GM10248 (cell line): ENCODE measurements at places on chromosomes 1 and 21.

DNA sequence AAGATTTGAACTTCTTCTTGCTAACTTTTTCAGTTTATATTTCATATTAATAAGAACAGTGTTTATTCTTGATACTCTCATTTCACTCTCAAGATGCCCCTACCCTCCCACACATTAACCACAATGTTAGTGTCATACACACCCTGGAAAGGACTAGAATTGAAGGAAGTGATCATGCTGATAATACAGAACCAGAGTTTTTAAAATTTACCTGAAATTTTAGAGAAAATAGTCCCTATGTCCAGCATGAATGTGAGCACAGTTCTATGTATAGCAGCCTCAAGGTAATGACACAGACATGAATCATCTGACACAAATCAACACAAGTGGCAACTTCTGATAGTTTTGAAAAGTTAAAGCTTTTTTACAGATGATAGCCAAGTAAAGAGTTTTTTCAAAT is 26.0 kb downstream of the RGS1 start:
- no peak for DNase-seq

DNA sequence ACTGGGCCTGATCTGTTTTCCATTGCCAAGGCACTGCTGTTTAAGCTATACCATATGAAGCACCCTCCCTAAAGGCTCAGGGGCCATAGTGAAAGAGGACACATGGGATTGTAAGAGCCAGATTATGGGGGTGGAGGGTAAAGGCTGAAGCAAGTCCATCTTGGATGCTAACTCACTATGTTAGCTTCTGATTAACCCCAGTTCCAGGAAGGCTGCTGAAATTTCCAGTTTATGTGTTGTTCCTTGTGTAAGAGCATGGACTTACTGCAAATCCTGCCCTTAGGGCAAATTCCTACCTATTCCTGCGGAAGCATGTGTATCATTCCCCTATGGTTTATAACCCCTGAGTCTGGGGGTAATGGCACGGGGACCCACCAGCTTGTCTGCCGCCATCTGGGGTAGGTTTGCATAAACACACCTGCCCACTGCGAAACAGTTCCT is 91.8 kb upstream of the SERBP1 start:
- no peak for DNase-seq

GRCh38 chr1:229197265-229197585 is 73.7 kb upstream of the RAB4A start:
- DNase-seq: no peak

- DNase-seq: no peak
Measured at GRCh38 chr21:41703857-41704501, 62.9 kb downstream of the RIPK4 start.

DNA sequence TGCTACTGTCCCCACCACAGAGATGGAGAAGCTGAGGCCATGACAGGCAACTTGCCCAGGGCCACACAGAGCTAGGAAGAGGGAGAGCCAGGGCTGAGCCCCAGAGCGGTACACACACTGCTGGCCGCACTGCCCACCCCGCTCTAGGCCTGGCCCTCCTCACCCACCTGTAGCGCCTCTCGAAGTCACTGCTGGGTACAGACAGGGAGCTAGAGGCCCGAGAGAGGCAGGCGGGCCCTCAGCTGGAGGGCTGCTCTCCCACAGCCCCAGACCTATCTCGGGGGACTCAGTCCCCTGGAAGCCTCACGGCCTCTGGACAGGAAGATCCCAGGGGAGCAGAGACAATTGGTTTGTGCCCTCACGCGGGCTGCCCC is 17.3 kb upstream of the PLEKHG5 start:
- DNase-seq: no peak

DNA sequence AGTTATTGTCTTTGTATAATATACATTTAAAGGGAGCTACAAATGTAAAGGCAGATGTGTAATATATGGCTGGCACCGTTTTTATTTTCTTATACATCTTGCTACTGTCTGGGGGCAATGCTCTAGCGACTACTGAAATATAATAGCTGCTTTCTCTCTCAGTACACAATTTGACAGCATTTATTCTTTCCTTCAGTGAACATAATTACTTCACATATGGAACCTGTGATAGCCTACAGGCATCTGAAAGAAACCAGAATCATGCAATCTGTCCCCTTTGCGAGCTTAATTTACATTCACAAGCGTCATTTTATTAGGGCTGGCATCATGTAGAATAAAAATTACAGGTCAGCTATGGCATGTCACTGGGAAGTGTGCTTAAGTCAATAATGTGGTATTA is 557.5 kb upstream of the PTBP2 start:
- DNase-seq: no peak

- DNase-seq: no peak
Measured at GRCh38 chr1:90190523-90190922, 195.6 kb downstream of the ZNF326 start.

DNA sequence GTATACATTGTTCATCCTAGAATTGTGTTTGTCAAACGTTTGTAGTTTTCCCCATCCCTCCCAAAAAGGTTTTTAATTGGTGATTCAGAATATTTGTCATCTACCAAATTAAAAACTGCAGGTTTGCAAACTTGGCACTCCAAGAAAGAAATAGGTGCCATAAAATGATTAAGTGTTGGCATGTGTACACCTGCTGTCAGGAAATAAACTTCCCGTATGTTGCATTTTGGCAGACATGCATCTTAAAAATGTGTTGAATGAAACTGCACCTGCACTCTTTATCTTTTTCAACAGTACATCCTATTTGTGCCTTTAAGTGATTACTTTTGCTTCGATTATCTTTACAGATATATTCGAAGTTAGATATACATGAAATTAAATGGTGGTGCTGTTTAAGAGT is 7.3 kb downstream of the B3GALT2 start:
- no peak for DNase-seq

DNA sequence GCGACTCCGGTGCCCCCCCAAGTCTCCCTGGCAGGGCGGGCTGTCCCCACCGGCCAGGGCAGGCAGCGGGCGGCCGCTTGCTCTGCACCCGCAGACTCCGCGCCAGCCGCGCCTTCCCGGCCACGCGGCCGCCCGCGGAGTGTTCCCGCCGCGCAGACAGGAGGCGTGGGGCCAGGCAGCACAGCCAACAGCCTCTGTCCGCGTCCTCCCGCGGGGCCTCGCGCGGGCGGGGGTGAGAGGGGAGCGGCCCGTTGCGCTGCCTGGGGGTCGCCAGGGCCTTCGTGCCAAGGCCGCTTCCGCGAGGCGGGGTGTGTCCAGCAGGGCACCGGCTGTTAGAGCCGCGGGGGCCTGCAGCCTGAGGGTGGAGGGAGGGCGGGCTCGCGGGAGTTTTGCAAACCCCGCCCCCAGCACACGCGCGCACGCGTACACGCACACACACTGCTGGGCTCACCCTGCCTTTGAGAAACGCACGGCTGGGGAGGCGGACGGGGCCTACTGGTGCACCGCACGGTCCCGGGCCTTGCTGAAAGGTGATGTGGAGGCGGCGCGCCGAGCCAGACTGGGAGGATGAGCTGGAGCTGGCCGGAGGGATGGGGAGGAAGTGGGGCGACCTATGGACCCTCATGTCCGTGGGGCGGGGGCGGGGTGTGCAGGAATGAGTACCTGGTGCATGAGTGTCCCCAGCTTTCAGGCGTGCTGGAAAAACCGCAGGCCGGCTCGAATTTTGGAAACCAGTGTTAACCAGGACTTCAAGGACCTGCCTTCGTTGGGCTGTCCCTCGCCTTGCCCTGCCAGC is 41.5 kb downstream of the KIAA1614 start:
- peak; percentile 83 for DNase-seq

DNA sequence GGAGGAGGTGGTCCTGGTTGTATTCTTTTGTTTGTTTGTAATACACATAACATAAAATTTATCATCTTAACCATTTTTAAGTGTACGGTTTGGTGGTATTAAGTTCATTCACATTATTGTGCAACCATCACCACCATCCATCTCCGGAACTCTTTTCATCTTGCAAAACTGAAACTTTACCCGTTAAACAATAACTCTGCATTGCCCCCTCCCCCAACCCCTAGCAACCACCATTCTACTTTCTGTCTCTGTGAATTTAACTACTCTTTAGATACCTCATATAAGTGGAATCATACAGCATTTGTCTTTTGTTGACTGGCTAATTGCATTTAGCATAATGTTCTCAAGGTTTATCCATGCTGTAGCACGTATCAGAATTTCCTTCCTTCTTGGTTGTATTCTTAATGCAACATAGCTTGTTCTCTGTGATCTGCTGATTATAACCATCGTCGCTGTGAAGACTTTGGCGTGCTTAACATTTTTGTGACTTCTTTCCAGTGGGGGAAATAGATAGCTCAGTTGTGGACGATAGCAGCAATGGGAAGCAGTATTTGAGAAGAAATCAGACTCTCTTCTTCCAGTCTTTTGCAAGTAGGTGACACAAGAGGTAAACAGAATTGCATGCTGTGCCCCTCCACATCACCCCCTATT is 117.5 kb upstream of the HOOK1 start:
- no peak for DNase-seq

- DNase-seq: no peak
Measured at GRCh38 chr1:55520861-55521260, 305.7 kb upstream of the USP24 start.

GRCh38 chr1:94670273-94670672 is 128.7 kb upstream of the F3 start:
- no peak for DNase-seq

- DNase-seq: no peak
Measured at GRCh38 chr21:15222707-15223106, 157.9 kb upstream of the NRIP1 start.

GRCh38 chr1:157992031-157992832 is 1.2 kb upstream of the KIRREL1 start:
- DNase-seq: peak; percentile 70

GRCh38 chr1:210653771-210654170 is 325.1 kb downstream of the HHAT start:
- no peak for DNase-seq

DNA sequence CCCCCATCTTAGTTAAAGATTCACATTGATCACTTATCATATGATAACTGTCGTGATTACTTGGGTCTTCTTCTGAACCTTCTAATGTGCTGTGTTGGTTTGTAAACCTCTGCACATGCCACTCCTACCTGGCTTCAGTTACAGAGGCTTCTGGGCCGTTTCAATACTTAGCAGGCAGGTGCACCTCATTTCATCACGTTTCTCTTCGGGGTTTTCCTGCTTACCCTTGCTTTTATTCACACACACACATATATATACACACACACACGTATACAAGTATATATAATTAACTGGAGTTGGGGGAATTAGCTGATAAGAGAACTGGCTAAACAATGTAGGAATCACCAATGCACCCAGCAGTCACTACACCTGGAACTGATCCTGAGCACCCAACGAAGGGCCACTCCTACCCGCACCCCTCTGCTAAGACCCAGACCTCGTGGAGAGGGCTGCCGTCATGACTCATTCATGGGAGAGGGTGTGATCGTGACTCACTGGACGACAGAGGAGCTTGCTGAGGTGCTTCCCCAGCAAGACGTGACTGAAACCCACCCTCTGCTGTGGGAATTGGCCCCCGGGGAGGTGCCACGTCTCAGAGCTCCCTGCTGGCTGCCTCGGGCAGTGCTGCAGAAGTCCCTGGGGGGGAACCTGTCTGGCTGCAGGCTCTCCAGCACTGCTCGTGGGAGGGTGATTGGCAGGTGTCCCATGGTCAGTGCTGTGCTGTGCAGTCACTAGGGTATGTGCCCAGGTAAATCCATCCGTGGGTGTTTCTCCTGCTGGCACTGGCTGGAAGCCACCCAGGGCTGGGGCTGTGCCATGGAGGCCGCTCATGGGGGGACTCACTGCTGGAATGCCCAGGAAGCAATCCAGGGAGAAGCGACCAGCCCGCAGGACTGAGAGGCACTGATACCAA is 166.6 kb downstream of the DYRK1A start:
- DNase-seq: peak; percentile 42

DNA sequence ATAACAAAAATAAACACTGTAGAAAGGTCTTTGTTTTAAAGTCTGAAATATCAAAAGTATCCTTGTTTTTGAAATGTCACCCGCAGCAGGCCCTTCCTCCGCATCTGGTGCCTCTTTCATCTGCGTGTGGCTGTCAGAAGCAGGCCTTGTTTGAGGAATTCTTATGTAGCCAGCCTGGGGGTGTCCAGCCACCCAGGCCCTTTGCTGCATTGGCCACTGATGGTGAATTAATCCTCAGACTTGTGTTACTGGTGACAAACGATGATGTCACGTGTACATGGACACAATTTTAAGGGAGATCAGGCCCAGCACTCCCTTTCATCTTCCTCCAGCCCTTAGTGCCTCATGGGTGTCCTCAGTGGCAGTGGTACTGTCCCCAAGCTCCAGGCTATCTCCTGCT is 208.0 kb upstream of the GALNT2 start:
- no peak for DNase-seq

GRCh38 chr1:181021811-181022434 is 747 bp downstream of the STX6 start:
- peak; percentile 76 for DNase-seq

- DNase-seq: no peak
Measured at GRCh38 chr1:152543820-152544219, 22.8 kb downstream of the LCE3E start.

- DNase-seq: no peak
Measured at GRCh38 chr1:32983020-32983419, 18.4 kb upstream of the RNF19B start.

DNA sequence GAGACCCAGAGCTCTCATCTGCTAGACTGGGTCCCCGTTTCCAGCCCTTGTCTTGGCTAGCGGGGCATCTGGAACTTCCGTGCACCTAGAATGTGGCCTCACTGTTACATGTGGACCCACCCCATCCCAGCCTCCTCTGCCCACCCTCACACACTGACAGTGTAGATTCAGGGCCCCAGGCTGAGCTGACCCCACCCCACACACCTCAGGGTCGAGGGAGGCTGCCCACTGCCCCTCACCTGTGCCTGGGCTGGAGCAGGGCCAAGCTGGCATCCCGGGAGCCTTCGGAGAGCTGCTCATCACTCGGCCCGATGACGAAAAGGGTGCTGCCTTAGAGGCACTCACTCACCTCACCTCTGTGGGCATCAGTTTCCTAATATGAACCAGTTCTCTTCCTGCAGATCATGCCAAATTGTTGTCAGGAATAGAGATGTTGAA is 11.1 kb downstream of the ACOT11 start:
- DNase-seq: no peak

DNA sequence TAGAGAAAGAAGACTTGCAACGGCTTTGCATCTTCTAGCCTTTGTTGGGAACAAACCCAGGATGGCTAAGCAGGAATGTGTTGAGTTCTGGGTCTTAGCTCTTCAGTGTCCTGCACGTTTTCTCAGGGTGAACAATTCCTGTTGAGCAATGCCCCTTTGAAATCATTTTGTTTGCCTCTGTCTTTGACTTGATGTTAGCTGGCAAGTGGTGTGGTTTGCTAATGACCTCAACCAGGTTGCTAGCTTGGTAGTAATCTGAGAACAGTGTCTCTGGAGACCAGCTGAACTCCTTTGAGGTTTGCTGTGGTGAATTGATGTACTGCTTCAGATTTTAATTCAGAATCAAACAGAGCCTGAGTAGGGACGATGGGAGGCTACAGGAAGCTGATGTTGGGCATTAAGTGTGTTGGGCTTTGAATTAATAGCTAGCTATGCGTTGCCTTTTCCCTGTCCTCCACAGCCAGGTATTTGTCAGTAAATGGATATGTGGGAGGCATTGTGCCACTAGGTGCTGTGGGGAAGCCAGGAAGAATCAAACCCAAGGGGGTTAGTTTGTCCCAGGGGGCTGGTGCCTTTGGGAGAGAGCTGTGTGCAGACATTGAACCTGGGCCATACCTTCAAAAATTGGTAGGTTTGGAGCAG is 23.3 kb upstream of the SRSF10 start:
- no peak for DNase-seq

- no peak for DNase-seq
Measured at GRCh38 chr1:188599313-188599712, 1770.6 kb downstream of the PLA2G4A start.

GRCh38 chr1:39177706-39178105 is 26.8 kb upstream of the MACF1 start:
- no peak for DNase-seq

GRCh38 chr1:168446081-168446480 is 97.7 kb downstream of the XCL2 start:
- DNase-seq: no peak
